ENCODE measurements at places on chromosomes 12 and 14.

DNA sequence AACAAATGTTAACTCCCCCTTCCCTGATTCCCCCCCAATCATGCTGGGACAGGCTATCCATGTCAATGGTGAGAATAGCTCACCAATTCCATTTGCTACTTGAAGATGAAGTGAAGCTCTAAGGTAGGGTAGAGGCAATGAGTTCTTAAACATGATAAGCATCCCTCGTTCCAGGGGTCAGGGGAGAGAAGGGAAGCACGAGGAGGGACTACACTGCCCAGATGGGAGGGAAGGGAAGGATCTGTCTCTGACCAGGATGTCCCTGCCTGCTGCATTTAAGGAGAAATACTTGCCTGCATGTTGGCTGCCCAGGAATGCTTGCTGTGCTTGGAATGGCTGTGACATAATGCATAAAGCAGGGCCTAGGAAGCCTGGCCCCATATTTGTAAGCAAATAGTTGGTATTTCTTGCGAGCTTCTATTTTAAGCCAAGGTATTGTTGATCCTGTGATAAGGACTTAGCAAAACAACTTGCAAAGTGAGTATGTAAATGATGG is 155.1 kb downstream of the CEP83 start:
- no peak for DNase-seq

DNA sequence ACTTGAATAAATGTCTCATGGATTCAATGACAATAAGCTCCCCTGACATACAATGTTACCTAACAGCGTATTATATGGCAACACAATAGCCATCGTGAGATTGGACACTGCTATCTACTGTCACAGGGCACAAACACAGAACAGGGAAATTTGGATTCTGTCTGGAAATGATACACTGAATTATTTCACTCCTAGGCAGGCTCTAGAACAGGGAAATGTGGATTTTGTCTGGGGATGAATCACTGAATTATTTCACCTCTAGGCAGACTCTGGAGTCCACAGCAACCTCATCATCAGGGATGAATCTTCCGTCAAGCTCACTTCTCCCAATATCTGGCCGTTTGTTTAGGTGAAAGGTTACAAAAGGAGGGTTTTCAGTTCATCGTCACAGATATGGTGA is 288.8 kb downstream of the TMEM132D start:
- no peak for DNase-seq

GRCh38 chr12:57764662-57765002 is 2.2 kb downstream of the CYP27B1 start:
- DNase-seq, result no peak

DNA sequence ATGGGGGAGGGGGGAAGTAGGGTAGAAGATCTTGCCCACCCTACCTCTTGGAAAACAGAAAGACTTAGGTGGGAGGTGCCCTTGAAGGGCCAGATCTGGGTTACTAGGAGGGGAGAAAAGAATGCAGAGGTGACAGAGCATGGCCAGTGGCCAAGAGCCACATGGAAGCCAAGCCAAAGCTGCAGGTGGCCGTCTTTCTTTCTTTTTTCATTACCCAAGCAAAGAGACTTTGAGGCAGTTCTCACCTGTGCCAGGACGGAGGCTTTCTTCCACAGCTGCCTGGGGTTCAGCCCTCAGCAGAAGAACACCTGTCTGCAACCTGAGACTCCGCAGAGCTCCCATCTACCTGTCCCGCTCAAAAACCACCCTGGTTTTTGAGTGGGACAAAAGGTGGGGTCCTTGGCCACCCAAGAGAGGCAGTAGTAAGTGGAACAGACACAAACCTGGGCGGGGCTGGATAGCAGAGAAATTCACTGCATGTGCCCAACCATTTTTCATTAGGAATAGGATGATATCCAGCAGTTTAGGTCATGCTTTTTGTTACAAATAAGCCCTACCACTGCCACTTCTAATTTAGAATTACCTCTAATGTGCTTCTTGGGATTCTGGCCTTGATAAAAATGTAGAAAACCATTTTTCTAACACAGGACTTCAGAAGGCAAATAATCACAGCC is 116.5 kb downstream of the DYRK2 start:
- DNase-seq, result no peak

- no peak for DNase-seq
Observed at GRCh38 chr12:50186681-50187080, 19.5 kb upstream of the CERS5 start.

Data from CD14-positive monocyte (primary cell).